Naive thymus-derived CD4-positive, alpha-beta T cell (primary cell): ENCODE measurements at places on chromosomes 16 and 17. TPM values are rescaled to one million over a fixed set of nuclear protein-coding genes. Genes with fewer than 3 reads are reported as not detected.

GRCh38 chr17:21082001-21082436 lies 39.2 kb upstream of the USP22 start:
- DNase-seq, result no peak

- no peak for DNase-seq
Observed at GRCh38 chr16:27127308-27127707, 60.6 kb downstream of the C16orf82 start.

DNA sequence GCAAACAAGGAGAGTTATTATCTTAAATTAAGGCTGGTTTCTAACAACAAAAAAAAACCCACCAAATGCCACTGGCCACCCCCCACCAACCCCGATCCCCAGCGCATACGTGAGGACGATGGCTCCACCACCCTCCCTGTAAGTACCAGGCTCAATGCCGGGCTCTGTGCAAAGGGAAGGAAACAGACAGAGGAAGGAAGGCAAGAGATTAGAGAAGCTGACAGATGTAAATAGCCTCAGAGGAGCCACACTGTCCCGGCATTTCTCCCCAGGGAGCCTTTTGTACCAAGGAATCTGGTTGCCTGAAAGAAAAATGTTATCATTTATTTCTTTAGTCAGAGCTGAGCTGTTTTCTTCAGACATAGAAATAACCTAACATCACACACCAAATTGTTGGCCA lies 13.1 kb downstream of the SOST start:
- DNase-seq, result no peak

DNA sequence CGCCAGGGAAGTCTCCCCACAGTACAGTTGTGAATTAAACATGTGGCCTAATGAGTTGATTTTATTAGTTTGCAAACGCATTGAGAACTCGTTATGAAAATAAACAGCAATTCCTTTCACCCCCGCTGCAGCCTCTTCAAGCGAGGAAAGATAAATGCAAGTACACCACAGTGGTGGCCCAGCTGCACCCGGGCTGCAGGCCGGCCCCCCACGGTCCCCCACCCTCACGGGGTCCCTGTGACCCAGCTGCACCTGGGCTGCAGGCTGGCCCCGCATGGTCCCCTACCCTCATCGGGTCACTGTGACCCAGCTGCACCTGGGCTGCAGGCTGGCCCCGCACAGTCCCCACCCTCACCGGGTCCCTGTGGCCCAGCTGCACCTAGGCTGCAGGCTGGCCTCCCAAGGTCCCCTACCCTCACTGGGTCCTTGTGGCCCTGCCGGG lies 32.2 kb downstream of the SDK2 start:
- DNase-seq, result no peak

DNA sequence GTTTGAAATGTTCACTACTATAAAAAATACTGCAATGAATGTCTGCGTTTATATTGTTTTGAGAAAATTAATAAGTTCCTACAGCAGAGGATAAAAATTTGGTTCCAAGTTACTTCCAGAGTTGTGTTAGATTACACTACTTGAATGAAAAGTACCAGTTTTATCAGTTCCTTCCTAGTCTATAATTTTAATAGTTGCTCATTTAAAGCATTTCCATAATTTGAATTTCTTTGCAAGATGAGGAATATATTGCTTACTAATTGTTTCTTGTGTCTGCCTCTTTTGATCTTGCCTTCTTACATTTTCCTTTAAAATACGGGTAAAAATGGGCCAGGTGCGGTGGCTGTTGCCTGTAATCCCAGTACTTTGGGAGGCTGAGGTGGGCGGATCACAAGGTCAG lies 4.0 kb downstream of the EMC6 start:
- DNase-seq, result no peak

Gene GP1BA
- total RNA-seq, result not detected in 2 replicates
